Progenitor cell of endocrine pancreas (in vitro differentiated cells): ENCODE measurements at places on chromosomes 7 and 10.

DNA sequence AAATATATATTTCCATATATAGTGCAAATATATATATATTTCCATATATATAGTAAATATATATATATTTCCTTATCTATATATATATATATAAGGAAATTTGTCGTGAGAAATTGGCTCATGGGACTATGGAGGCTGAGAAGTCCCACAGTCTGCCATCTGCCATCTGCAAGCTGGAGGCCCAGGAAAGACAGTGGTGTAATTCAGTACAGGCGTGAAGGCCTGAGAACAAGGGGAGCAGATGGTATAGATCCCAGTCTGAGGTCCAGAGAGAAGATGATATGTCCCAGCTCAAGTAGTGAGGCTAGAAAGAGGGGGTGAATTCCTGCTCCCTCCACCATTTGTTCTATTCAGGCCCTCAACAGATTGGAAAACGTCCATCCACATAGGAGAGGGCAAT, 78.9 kb downstream of the MTPN start:
- DNase-seq, result no peak

GRCh38 chr10:11687779-11688447, 54.3 kb upstream of the ECHDC3 start:
- no peak for DNase-seq

GRCh38 chr10:9305018-9305655, 1250.6 kb downstream of the GATA3 start:
- DNase-seq, result no peak

- no peak for DNase-seq
These were observed 22.3 kb upstream of the TSPAN33 start for GRCh38 chr7:129122078-129122750.

DNA sequence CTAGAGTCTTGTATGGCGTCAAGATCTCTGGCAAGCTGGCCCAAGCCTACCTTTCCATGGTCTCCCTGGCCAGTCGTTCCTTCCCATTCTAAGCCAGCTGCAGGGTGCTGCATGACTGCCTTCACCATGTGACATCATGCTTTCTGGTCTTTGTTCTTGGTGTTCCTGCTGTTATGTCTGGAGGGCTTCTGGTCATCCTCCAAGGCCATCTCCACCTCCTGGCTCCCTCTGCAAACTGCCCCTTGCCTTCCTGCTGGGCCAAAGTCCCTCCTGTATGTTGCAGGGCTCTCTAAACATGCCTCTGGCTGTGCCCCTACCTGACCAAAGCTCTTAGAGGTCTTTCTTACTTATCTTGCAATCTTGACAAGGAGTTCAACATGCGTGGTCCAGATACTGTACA, 44.4 kb upstream of the SHH start:
- DNase-seq, result no peak

DNA sequence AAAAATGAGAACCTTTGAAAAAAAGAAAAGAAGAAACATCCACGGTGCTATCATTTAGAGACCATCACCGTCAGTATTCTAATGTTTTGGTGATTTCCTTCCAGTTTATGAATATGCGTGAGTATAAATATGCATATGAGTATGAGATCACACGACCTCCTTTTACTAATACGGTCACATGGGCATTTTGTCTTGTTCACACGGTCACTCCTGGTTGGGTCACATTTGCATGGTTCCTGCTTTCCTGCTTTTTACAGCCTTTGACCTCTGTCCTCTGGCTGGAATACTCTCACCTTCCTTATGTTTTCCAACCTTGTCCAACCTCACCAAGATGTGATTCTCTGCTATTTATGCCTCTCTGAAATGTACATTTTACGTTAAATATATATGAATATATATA, 25.3 kb upstream of the LMTK2 start:
- DNase-seq, result no peak

GRCh38 chr10:86592413-86592812, 61.9 kb upstream of the OPN4 start:
- no peak for DNase-seq

GRCh38 chr10:62639144-62639543, 165.4 kb upstream of the ADO start:
- no peak for DNase-seq

DNA sequence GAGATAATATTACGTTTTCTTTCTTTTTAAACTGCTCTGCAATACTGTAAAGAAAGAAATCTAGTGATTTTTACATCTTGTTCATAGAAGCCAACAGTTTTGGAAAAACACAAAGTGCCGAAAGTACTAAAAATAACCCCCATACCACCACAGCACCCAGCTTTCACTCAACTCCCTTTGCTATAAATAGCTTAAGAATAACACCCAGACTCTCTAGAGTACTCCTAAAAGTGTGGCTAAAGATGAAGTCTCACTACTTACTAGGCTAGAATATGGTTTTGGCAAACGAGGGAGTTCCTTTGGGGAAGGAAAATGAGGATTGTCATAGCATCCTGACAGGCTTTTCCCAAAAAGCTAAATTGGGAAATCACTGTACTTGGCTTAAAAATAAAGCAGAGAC, 151.8 kb upstream of the ANK3 start:
- no peak for DNase-seq

GRCh38 chr10:123796736-123797135, 94.9 kb downstream of the CPXM2 start:
- no peak for DNase-seq
